HS-5 (cell line): ENCODE measurements at places on chromosomes 7 and 10.

DNA sequence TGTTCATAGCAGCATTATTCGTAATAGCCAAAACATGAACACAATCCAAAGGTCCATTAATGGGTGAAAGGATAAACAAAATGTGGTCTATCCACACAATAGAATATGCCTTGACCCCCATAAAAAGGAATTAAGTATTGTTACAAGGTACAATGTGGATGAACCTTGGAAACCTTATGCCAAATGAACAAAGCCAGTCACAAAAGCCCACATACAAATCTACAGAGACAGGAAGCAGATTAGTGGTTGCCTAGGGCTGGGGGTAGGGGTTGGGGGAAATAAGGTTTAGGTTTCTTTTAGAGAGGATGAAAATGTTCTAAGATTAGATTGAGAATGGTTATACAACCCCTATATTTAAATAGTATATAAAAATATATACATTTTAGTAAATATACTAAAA is 34.8 kb downstream of the PIP4K2A start:
- no peak for DNase-seq

DNA sequence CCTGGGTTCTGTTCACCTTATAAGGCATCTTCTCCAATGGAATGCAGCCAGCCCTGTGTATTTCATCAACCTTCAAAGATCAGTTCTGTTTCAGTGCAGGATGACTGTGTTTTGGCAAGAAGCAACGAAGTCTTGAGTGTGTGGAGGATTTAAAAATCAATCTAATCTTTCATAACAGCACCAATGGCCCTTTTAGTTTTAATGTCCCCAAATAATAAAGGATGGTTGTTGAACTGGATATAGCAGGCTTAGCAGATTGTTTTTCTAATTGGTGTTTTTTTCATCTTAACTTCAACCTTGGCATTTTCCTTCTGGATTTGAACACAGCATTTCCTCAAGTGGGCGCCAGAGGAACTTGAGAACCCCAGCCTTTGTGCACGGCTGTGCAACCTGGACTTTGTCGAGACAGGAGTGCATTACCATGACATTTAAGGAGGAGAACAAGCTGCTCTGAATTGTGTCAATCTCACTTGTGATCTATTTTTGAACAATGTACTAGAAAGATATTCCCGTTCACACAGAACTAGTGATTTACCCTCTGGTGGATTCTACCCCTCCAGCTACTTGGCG is 313.3 kb upstream of the AKR1E2 start:
- no peak for DNase-seq

GRCh38 chr10:9198611-9199010 is 1144.1 kb downstream of the GATA3 start:
- peak; percentile 33 for DNase-seq

GRCh38 chr7:82441669-82442478 is 1.7 kb downstream of the CACNA2D1 start:
- DNase-seq, result no peak

DNA sequence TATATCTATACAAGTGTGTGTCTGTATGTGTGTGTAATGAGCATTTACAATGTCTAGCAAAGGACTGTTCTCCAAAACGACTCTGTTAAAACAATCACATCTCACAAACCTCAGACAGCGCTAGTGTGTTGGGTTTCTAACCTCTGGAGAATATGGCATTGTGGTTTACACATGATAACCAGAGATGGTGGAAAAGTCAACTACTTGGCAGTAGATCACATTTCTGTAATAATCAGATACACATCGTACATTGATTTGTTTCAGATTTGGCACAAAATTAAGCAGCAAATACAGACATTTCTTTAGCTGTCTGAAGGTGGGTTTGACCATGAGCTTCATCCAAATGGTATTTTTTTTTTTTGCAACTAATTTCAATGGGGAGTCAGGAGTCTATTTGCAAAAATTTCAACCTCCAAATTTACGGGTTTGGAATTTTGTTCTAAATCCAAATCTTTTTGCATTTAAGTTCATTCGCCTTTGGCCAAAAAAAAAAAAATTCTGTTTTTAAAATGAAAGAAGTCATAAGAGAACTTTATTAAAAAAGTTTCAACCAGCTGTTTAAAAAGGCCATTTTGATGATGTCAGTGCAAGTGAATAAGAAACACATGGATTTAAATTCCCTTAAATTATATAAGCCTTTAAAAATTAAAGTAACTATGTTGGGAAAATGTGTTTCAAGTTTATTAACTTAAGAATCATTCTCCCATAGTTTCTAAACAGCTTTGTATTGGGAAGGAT is 127.8 kb downstream of the TMEM26 start:
- DNase-seq, result no peak

DNA sequence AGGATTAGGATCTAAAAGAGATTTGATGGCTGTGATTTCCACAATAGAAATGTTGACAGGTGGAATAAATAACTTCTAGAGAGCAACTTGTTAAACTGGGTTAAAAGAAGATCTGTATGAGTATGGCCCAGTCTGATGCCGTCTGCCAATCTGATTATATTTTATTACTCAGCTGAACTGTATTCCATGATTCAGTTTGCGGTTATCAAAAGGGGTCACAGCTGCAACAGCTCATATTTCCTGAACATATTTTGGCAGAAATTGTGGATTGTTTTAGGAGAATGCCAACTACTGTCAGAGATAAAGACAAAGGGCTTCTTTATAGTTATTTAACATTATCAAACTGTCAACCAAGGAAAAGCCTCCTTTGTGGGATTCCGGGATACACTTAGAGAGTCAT is 244.8 kb upstream of the MINDY3 start:
- DNase-seq, result no peak

- no peak for DNase-seq
These were observed 44.5 kb upstream of the CDK1 start for GRCh38 chr10:60733826-60734225.

- no peak for DNase-seq
These were observed 733.9 kb upstream of the PHF14 start for GRCh38 chr7:10239695-10240345.

- DNase-seq, result no peak
These were observed 85.9 kb upstream of the KMT2C start for GRCh38 chr7:152521420-152522337.

DNA sequence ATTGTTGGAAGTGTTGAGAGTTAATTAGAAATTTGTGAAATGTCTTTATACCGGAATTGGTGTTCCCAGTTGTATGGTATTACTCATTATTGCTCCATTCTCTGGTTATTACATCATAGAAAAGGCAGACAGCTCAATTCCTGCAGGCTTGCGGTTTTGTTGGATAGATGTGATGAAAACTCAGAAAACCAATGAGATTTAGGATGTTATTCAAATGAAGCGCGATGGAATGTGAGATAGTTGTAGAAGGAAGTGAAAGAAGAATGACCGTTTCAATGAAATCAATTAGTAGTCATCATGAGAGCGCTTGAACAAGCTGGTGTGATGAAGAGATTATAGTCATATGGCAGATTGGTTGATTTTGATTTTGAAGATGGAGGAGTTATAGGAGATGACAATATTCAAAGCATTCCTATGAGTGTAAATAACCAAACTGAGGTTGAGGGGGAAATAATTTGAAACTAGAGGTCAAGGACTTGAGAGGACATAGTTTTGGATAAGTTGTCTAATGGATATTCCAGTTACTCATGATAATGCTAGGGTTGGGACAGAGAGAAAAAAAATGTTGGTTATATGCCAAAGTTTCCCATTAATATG is 991.5 kb downstream of the NRG3 start:
- peak; percentile 82 for DNase-seq

DNA sequence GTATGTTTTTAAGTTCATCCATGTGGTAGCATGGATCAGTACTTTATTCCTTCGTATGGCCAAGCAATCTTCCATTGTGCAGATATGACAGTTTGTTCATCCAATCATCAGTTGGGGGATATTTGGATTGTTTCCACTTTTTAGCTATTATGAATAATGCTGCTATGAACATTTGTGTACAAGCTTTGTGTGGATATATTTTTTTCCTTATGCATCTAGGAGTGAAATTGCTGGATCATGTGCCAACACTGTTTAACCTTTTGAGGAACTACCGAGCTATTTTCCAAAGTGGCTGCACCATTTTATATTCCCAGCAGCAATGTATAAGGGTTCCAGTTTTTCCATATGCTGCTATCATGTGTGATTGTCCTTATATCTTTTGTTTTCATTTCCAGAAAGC is 140.1 kb downstream of the HIBADH start:
- DNase-seq, result no peak

- DNase-seq, result peak; percentile 32
These were observed 76.8 kb downstream of the GATA3 start for GRCh38 chr10:8130973-8131911.

DNA sequence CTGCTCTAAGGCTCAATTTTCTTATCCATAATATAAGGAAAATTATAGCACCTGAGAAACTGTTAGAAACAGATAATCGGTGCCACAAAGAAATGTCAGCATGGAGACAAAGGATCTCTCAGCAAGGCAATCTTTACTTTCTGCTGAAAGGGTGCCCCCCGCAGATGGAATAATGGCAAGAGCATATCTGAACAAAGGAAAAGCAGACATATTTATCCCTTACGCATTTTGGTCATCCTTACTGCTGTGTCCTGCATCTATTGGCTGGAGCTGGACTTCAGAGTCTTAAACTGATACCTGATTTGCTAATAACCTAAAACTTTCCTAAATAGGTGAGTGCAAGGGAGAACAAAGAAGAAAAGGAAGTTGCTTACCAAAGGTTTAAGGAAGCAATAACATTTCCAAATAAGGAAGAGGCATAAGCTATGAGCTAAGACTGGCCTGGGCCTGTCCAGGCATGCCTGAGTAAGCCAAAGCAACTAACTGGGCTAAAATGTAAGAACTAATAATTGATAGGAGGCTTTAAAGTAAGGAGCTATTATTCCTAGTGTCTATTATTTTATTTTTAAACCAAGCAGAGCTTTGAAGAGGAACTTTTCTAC is 39.6 kb upstream of the ELMO1 start:
- DNase-seq, result no peak

- no peak for DNase-seq
These were observed 59.1 kb upstream of the ZNF32 start for GRCh38 chr10:43707770-43708169.

GRCh38 chr10:44960088-44960460 is 472 bp downstream of the RASSF4 start:
- no peak for DNase-seq

GRCh38 chr10:29980084-29980483 is 79.3 kb downstream of the JCAD start:
- no peak for DNase-seq

DNA sequence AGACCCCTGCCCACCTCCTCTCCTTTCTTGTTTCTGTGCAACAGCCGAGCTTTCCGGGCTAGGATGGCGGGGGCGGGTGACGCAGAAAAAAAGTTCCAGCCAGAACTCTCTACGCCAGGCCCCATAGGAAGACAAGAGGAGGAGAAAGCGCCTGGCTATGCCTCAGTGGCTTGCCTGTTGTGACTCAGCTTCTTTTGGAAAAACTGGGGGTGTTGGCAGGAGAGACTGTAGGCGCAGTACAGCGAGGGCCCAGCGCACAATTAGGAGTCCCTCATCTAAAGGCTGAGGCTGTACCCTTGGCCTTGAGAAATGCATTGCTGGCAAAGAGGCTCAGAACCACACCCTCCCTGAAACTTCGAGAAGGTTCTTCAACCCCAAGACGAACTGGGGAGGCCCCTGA is 28.0 kb upstream of the KPNA7 start:
- DNase-seq, result no peak

- DNase-seq, result peak; percentile 45
These were observed 92.4 kb downstream of the KIF20B start for GRCh38 chr10:89793649-89794254.

DNA sequence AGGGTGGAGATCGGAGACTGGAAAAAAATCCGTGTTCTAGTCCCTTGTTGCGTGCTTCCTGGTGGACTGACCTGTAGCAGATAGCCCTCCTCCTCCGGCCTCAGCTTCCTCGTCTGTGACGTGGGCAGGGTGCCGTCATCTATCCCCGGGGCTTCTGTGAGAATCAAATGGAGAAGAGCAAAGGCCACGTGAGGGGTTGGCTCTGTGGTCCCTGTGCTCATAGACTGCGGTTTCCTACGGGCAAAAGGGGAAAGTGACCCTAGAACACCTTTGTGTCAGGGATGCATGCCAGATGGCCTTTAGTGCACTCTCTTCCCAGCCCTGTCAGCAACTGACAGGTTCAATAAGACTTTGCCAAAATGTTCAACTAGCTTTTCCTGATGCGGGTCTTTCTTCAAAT is 33.7 kb downstream of the GRK5 start:
- no peak for DNase-seq

- DNase-seq, result no peak
These were observed 141.7 kb upstream of the TMEM72 start for GRCh38 chr10:44769450-44769849.

DNA sequence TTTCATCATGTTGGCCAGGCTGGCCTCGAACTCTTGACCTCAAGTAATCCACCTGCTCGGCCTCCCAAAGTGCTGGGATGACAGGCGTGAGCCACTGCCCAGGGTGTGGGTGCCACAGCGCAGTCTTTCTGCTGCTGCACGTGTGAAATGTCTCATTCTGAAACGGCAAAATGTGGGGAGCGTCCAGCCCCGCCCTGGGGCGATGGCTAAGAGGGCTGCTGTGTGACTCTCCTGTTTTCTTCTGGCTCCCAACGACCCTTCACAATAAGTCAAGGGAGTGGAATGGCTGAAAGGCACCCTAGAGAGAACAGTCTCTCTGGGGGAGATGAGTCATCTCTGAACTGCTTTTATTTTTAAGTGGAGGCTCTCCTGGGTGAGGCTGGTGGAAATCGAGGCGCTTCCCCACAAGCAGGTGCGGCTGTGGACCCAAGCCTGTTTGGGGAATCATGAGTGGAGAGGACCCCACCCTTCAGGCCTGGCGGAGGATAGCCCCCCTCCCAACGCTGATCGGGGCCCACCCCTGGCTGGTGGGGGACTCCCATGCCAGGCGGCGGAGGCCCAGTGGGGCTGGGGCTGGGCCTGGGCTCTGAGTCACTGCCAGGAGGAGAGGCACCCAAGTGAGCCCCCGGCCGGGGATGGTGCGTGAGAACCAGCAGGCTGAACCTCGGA is 18.0 kb downstream of the ADAP1 start:
- no peak for DNase-seq

DNA sequence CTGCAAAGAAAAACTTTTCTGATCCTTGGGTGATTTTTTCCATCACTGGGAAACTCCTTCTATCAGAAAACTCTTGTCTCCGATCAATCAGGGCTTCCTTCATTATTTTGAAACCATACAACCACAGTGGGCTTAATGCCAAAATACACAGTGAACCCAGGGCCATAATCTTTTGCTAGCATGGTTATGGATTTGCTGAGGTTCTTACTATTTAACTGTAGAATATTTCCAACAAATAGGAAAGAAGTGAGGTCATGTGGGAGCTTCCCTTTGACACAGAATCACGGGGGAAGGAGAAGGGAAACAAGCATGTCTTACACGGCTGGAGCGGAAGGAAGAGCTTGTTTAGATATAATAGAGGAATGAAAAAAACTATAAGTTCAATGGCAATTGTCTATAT is 1241.7 kb downstream of the REEP3 start:
- no peak for DNase-seq

- DNase-seq, result no peak
These were observed 52.8 kb downstream of the HHEX start for GRCh38 chr10:92742331-92743228.

DNA sequence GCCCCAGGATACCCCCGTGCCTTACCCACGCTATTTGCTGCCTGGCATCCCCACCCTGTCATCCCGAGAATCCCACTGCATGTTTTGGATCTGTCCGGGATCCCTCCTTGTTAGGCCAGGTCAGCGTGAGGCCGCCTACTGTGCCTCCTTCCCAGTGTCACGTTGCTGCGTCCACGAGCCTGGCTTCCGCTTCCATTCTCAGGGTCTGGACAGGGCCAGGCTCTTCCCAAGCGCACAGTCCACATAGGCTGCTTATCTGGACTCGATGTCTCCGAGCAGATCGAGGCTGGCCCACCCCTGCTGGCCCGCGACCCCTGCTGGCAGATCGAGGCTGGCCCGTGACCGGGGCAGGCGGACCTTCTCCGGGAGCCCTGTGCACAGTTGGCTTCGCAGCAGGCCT is 27.1 kb downstream of the FOXK1 start:
- no peak for DNase-seq
